Stimulated activated CD8-positive, alpha-beta memory T cell treated with anti-CD3 and anti-CD28 coated beads, Interleukin-7, amount 100 ng/mL, for 48 hours (primary cell): ENCODE measurements at places on chromosomes 11 and 22.

DNA sequence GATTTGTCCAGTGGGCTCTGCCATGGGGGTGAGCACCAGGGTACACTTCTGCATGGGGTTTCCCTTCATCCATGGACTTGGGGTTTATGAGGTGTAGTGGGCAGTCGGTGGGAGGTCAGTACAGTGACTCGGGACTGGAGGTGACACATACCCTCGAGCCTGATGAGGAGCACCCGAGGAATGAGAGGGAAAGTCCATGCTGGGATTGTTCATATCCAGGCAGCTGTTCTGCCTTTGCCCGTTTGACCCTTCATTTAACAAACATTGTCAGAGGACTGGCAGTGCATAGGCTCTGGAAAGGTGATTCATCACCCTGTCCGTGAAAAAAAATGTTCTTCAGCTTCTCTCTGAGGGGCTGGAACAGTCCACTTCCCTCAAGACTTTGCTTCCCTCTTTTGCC, 2.7 kb downstream of the NAV2 start:
- no peak for DNase-seq

DNA sequence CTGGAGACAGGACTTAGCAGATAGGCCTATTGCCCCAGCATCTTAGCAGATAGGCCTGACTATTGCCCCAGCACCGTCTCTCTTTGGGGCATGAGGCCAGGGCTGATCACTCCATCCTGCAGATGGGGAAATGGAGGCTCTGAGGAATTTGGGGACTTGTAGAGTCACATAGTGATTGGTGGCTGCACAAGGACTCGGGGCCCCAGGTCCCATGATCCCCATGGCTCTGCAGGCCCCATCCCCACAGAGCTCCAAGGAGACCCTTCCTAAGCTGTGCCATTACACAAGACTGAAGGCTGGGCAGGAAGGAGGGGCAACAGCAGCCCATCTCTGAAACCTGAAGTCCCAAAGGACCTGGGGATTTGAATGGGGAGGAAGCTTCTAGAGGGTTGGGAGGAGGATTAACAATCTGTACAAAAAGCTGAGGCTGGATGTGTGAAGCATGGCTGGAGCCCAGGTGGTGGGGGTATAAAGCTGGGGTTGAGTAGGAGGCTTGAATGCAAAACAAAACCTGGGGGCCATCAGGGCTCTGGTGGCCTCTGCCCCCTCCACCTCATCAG, 1.6 kb downstream of the ARAP1 start:
- no peak for DNase-seq

DNA sequence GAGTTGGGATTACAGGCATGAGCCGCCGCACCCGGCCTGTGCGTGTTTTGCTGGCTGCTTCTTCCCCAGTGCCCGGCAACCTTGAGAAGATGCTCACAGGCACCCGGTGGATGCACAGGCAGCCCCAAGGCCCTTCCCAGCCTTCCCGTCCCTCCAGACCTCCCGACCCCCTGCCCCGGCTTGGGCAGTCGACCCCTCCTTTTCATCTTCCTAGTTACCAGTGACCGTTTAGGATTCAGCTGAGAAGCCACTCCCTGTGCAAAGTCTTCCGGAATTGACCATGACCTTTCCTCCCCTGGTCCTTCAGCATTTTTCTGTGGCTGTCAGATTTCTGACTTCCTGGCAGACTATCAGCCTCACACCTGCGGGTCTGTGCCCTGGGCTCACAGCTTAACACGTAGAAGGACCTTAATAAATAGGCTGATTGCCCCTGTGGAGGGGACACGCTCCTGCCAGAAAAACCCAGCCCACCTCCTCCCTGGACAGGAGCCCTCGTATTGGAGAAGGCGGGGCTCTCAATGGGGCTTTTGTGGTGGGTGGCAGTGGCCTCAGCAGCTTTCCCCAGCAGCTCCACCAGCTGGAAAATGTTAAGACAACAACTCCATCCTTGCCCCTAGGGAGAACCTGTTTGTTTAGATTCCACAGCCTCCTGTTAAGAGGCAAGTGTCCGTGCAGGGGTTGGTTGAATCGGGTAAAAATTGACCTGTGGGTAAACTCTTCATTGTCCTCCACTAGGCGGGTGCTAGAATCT, 10.4 kb upstream of the ANO1 start:
- no peak for DNase-seq

DNA sequence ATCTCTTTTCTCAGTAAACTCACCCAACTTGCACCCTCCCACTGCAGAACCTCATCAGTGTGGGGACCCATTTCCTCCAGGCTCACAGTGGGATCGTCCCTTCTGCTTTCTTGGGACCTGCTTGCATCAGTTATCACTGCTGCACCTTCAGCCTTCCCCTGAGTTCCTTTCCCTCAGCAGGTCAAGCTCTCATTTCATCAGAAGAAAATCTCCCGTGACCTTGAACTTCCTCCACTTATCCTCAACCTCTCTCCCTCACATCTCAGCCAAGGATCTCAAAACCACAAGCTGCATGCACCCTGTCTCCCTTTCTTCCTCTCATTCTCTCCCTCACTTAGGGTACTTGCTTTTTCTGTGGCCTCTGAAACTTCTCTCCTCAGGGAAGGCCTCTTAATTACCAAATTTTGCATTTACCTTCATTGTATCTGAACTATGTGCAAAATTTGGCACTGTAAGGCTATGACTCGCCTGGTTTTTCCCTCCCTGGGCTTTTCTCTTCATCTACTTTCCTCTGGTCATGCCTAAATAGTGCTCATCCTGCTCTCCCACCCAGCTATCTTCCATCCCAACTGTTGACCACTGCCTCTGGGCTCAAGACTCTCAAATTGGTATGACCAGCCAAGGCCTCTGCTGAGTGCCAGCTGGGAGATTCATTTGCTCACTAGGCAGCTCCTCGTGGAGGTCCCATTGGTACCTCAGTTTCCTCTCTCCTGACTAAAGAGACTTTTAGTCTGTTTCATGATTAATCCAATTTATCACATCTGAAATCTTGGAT, 2.7 kb upstream of the RCE1 start:
- DNase-seq = no peak

DNA sequence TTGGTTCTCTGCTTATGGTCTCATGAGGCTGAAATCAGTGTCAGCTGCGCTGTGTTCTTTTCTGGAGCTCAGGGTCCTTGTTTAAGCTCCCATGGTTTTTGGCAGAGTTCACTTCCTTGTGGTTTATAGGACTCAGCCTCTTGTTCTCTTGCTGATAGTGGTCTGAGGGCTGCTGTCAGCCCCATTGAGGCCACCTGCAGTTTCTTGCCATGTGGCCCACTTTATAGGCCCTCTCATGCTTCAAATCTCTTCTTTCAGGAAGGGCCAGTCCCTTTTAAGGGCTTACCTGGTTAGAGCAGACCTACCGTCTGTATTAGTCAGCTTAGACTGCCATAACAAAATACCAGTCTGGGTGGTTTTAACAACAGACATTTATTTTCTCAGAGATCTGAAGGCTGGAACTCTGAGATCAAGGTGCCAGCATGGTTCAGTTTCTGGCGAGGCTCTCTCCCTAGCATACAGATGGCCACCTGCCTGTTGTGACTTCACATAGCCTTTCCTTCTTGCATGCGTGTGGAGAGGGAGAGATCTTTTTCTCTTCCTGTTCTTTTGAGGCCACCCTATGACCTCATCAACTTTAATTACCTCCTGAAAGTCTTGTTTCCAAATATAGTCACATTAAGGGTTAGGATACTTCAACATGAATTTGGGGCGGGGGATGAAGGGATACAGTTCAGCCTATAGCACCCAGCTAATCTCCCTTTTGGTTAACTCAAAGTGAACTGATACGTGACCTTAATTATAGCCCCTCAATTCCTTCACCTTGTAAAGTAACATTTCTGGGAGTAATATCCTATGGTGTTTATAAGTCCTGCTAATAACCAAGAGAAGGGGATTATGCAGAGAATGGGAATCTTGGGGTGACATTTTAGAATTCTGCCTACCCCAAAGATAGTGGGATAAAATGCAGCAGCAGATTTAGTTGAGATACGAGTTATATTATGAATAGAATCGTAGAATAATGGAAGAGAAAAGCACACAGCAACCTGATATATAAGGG, 131.8 kb downstream of the UVRAG start:
- no peak for DNase-seq

- no peak for DNase-seq
Measured at GRCh38 chr22:32917577-32918354, 116.3 kb downstream of the TIMP3 start.

GRCh38 chr11:81966340-81966739, 767.3 kb downstream of the FAM181B start:
- no peak for DNase-seq

- DNase-seq = no peak
Measured at GRCh38 chr22:45077826-45078334, 68.1 kb upstream of the PHF21B start.

DNA sequence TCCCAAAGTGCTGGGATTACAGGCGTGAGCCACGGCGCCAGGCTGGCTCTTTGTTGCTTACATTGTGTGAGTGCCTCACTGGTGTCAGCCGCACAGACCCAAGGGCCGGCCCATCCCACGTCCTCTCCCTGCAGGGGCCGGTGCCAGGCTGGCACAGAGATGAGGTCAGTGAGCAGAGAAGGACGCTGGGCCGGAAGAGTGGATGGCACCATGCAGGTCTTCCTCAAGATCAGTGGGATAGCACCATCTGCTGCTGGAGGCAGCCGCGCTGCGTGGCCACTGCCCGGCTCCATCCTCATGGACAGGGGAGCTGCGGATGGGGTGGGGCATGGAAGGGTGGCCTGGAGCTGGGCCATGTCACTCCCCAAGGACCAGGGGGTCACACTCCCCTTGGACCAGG, 22.0 kb upstream of the FGF4 start:
- DNase-seq = no peak

- no peak for DNase-seq
Measured at GRCh38 chr11:116162886-116163230, 609.9 kb downstream of the BUD13 start.
